ENCODE measurements at places on chromosomes 4 and X.

DNA sequence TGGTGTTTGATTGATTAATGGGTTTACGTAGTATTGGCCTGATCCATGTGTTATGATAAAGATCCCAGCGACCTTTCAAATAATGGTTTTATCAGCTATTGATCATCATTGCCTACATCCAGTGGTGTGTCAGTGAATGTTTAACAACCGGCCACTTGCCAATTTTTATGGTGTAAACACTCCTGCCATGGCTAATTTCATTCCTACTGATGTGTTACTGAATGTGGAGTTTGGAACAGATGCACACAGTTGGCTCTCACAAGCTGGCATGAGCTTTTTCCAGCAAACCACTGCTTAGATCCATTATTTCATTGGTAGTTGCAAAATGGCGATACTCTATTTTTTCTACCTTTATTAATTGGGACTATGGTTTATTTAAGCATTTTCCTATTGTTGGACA lies 139.9 kb downstream of the REPS2 start:
- no peak for DNase-seq

DNA sequence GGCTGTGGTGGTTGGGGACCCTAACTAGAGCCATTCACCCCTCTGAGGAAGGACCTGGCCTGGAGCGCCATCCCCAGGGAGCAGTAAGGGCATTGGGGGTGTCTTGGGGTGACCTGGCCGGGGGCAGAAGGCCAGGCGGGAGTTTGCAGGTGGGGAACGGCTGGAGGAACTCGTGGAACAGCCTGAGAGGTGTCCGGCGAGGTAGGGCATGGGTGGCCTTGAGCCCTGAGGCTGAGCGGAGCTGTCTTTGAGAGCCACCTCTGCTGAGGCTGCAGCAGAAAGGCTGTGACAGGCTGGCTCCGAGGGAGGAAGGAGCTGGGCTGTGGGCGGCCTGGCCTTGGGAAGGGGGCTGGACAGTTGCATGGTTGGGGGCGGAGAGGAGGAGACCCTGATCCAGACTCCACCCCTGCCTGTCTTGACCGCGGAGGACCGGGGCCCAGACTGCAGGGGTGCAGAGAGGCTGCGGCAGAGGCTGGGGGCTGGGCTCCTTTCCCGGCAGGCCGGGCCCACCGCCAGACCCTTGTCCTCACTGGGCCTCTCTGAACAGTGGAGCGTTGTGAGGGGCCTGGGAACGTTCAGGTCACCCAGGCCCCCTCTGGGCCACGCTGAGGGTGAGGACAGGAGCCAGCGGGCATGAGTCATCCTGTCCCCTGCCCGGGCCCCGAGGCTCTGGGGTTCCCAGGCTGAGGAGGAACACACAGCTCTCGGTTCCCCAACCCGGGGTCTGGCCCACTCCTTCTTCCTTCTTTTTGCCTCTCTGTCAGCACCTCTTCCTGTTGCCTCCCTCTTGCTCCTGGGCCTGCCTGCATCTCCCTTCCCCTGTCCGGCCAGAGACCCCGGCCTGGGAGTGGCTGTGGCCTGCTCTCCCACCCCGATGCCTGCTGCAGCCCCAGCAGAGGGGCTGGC lies 8.1 kb downstream of the SH3BP2 start:
- peak; percentile 75 for DNase-seq

GRCh38 chrX:119145241-119145653 lies 17.6 kb upstream of the KIAA1210 start:
- DNase-seq = no peak

DNA sequence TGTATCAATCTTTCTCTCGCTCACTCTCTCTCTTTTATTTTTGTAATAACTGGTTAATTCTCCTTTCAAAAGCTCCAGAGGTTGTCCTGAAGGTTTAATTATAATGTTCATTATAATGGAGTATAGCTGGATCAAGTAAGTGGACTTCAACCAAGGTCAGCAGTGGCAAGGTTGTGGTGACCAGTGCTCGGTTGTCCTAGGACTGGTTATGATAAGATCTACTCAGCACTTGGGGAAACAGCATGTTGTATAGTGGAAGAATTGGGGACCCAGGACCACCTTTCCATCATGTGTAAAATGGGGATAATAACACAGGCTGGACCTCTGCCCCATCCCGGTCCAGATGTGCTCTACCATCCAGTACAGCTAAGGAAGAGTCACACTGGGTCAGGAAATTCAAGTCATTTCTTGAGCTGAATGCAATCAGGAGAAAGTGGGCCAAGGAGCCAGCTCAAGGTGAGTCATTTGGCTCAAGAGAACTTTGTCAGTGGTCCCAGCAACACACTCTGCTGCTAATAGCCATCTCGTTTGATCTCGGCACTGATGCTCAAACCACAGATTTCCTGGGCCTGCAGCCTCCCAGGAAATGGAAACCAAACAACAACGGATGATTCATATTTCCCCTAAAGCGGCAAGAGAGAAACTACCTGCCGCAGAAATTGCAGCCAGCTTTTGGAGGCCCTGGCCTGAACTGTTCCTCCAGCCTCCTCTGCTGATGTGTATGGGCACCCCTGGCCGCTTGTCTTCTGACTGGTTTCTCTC lies 123.6 kb upstream of the RBPJ start:
- peak; percentile 58 for DNase-seq

GRCh38 chr4:786861-787300 lies 39.0 kb downstream of the CPLX1 start:
- no peak for DNase-seq

DNA sequence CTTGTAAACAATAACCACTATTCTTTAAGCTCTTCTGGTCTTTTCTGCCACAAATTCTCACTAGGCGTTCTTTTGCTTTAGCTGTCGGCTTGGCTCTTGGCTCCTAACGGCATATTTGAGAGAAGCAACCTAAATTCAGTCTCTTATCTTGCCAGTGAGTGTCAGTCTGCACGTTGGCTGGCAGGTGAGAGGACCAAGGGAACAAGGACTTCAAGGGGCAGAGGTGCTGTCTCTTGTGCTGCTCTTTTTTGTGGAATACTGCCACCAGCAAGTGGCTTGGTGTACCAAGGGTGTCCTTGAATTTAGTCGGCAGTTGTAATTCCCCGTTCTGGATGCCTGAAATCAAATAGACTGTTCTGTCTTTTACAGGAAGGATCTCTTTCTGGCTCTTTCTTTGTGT lies 77.8 kb upstream of the SLC4A4 start:
- no peak for DNase-seq

- DNase-seq = no peak
These were observed 32.3 kb upstream of the BBS12 start for GRCh38 chr4:122700178-122700725.

GRCh38 chrX:108584617-108585211 lies 145.1 kb downstream of the COL4A5 start:
- DNase-seq = peak; percentile 0

DNA sequence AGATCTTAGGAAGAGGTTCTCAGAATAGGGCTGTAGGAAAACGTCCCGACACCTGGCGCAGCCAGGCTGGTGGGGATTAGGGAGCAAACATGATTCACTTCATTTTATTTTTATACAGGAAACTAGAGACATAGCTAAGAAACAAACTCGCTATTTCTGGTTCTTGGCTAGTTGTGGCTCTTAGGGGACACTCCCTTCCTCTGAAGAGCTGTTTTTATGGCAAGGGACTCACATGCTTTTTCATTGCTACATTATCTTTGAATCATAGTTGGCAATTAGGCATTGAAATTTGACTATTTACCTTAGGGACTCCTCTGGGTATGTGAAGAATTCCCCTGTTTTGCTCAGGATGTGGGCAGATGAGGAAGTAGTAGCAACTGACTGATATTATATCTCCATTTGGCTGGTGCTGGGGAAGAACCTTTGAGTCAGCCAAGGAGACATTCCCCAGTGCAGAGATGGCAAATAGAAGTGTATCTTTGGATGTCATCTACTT lies 174.5 kb downstream of the SMIM20 start:
- DNase-seq = peak; percentile 34

GRCh38 chrX:64975491-64975890 lies 759 bp downstream of the ZC4H2 start:
- DNase-seq = peak; percentile 12

DNA sequence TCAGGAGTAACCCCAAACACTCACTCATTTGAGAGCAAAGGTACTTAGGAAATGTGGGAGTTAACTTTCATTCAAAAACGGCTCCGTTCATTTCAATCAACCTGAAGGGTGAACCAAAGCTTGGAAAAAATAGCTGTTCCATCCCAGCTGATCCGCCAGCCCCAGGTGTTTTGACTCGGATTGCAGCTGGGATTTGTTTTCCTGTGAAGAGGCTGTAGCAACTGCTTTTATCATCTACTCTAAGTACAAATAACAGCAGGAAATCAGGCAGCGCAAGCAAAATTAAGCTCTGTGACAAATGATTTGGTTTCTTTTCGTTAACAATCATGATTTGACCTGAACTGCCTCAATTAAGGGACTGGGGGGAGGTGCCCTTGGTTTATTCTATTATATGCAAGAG lies 154.7 kb downstream of the BEND2 start:
- no peak for DNase-seq

GRCh38 chr4:151718984-151719955 lies 41.5 kb downstream of the GATB start:
- no peak for DNase-seq

DNA sequence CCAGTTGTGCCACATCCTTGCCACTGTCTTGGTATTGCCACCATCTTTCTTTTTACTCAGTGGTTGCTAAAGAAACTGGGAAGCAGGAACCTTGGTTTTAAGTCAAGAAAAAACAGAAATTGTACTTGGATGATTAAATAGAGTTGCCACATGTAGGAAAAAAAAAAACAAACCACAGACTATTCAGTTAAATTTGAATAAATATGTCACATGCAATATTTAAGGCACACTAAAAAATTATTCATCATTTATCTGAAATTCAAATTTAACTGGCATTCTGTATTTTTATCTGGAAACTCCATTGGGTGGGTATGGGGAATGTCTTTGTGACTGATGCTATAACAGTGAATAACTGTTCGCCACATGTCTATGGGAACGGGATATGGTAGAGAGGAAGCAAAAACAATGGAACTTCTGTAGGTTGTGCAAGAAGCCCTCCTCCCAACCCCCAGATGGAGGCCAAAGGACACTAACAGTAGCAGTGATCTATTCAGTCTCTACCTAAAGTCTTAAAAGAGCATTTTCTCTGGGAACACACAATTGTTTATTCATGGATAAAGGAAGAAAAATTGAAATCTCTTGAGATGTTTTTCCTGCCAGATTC lies 57.0 kb upstream of the PLAC8 start:
- DNase-seq = no peak

- no peak for DNase-seq
These were observed 1958.6 kb downstream of the C4orf33 start for GRCh38 chr4:131054489-131055019.

- DNase-seq = no peak
These were observed 747.6 kb downstream of the PCDH7 start for GRCh38 chr4:31467781-31468180.

GRCh38 chrX:13759152-13759718 lies 24.7 kb downstream of the OFD1 start:
- DNase-seq = peak; percentile 76

DNA sequence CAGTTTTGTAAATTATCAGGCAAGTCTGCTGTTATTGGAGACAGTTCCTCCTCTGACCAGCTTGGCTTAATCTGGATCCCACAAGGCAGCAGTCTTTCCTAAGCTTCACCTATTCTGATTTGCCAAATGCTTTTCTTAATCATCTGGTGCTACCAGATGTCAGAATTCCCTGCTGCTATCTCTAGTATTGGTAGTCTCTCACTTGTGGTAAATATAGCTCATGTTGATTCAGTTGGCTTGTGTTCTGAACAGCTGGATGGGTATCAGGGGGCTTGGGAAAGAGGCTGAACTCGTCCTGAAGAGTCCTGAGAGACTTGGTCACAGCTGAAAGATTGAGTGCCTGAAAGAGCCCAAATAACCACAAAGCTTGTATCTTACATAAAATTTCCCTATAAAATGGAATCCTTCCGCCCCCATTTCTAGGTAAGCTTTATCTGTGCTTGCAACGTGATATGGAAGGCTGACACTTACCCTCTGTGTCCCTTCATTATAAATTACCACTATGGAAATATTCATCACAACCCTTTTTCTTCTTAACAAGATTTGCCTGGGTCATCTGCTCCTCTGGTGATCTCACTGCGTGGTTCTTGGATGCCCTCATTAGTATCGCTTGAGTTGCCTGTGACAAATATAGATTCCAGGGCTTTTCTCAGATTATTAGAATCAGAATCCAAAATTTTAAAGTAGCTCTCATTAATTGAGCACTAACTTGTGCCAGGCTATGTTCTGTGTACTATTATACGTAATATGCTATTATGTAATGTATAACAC lies 104.1 kb upstream of the GPRIN3 start:
- DNase-seq = no peak

DNA sequence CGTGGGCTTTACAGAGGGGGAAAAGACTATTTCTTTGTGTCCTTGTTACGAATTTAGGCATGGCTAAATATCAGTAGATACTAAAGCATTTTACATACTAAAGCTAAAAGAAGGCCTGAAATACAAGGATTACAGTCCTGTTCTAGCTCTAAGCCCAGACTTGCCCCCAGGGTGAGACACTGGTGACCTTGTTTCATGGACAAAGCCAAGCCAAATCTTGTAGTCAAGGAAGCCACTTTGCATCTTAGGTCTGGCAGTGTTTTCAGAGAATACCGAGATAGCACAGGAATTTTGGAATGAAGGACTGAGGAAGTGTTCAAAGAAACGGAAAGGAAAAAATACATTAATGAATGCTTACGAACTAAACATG lies 733 bp upstream of the G3BP2 start:
- no peak for DNase-seq

- no peak for DNase-seq
These were observed 3.7 kb upstream of the RAB9A start for GRCh38 chrX:13685126-13685763.

GRCh38 chr4:17578482-17578891 lies 1.5 kb downstream of the LAP3 start:
- no peak for DNase-seq

DNA sequence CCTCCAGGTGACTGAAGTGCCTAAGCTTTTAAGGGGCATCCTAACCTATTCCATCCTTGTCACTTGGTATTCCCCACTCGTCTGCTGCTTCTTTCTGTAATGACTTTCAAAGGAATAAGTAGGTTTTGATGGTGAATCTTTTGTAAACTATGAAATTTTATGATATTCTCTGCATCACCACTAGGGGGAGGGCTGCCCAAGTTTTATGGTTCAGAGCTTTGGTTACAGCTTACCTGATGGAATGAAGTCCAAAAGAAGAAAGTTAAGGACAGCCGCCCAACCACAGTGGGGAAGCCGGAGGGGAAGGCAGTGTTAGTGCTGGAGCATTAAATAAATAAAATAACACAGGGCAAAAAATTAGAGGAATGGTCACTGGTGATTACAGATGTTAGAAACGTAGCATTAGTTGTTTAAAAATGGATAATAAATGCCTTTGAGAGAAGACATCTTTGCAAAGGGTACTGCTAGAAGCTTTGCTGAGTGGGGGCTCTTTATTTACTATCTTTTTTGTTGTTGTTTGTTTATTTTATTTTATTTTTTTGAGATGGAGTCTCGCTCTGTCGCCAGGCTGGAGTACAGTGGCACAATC lies 204.9 kb downstream of the GBA3 start:
- no peak for DNase-seq
